ENCODE measurements at places on chromosomes 1 and 21.
A peak's percentile ranks its signal among the peaks of the same experiment; 100 is the strongest.

DNA sequence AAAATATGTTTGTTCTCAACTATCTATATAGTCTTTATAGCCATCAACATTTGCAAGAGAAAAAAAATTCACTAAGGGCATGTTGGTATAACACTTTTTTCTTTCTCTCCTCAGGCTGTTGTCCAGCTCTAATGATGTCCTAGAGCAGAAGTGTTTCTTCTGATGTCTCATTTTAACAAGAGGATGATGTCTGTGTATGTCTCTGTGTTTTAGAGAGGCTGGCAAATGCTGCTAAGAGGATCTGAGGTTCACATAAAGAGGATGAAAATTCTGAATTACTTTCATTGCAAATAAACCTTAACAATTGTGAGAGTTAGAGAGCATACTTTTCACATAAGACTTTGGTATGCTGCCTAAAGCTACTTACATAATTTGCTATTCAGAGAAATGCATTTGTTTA, 2.6 kb upstream of the BRINP3 start:
- DNase-seq, result no peak

- DNase-seq, result no peak
Observed at GRCh38 chr1:41803656-41804055, 115.1 kb downstream of the HIVEP3 start.

- DNase-seq, result no peak
Observed at GRCh38 chr1:213820362-213821149, 167.2 kb upstream of the PROX1 start.

- no peak for DNase-seq
Observed at GRCh38 chr1:24778141-24778540, 32.9 kb downstream of the CLIC4 start.

DNA sequence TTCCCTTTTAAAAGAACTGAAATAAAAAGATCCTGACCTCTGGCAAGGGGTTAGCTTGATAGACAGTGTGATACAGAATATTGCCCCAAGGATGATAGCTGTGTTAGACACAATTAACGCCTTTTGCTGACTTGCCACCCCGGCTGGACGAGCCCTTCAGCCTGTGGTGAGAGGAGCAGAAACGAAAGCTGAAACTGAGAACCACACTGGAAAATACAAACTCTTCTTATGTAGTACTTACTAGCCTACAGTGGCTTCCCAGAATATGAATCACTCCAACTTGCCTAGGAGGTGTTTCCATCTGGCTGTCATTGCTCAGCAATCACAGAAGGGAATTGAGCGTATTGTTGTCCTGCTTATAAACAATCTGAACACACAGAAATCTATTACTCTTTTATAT, 22.9 kb downstream of the SAMSN1 start:
- peak; percentile 33 for DNase-seq

DNA sequence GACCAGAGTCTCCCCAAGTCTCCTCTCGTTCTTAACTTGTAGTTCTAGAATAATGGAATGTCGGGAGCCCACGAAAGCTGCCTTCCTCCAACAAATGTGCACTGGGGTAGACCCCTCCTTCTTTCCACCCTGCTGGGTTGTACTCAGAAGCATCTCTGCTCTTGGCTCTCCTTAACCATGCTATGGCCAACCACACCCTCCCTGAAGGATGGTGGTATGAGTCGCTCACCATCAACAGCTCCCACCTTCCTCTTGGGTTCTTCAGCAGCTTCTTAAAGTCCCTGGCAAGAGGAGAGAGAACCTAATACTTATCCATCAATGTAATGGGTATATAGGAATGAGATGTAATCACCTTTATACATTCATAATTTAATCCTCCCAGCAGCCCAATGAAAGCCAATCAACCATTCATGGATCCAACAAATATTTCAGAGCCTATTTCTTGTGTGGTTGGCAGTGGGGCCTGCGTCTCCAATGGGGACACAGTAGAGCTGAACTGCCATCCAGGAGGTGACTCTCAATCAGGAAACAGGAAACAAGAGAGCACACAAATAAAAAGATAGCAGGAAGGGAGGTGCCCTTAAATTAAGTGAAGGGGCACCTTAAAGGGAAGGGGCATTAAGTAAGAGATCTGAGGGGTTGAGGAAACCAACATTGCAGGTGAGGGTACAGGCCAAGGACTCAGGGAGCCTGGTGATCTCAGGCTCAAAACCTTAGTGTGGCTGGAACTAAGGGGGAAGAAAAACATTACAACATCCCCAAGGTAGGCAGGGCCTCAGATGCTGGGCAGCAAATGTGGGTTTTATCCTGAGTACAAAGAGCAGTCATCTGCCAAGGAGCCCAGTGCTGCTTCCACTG, 64.4 kb upstream of the ETS2 start:
- no peak for DNase-seq

- no peak for DNase-seq
Observed at GRCh38 chr1:20223106-20223505, 36.8 kb upstream of the PLA2G2C start.

DNA sequence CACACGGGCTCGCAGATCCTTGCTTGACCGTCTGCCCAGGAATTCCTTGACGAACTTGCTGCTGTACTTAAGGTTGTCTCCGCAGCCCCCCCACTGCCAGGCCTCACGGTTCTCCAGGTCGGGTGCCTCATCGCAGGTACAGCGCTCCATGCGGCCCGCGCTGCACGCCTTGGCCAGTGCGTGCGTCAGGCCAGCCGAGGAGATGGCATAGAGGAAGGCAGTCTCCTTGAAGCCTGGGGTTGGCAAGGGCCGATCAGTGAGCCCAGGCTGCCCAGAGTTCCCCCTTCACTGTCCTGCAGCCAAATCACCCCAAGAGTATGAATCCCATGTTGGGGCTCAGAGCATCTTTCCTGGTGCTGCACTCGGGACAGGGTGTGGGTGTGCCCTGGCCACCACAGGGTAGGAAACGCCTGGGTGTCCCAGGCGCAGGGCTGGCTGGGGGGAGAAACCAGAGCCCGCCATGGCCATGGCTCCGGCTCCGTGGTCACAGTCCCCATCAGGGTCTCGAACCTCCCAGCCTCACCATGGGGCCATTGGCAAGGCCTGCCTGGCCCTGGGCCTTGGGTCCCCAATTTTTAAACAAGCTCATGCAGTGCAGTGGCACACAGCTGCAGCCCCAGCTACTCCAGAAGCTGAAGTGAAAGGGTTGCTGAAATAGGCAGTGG, 23.4 kb downstream of the WNT9A start:
- DNase-seq, result no peak

- DNase-seq, result no peak
Observed at GRCh38 chr21:14863745-14864210, 201.0 kb downstream of the NRIP1 start.

DNA sequence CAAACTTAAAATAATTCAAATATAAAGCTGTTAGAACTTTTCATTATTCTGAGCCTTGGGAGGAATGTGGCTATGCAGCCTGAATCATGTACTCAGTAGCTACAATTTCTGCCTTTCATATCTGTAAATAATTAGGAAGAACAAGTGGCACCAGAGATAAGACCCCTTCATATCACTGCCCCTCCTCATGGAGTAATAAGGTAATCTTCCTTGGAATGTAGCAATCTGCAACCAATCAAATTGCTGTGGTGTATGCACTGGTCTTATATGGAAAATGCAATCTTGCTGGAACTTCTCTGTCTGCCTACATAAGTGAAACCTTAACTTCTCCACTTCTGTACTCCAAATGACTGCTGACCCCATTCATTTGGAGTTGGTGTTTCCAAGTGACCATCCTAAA, 104.4 kb upstream of the VANGL1 start:
- DNase-seq, result no peak

- no peak for DNase-seq
Observed at GRCh38 chr21:46145159-46145839, 10.1 kb downstream of the FTCD start.

DNA sequence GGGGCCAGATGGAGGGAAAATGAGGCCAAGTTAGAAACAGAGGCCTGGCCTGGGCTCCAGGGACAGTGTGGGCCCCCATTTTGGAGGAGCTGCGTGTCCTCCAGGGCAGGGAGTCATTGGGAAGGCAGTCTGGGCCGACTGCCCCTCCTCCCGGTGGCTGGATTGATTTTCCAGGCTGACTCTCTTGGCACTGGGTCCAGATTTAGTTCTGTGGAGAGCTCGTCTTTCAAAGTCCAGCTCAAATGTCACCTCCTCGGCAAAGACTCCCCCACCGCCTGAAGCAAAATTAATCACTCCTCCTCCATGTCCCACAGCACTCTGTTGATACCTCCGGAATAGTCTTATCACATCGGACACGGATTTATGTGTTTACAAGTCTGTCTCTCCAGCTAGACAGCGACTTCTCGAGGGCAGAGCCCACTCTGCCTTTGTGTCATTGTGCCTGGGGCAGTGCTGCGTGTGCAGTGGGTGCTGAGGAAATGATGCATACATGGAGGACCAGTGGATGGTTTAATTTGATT, 175.1 kb downstream of the CAMTA1 start:
- no peak for DNase-seq

DNA sequence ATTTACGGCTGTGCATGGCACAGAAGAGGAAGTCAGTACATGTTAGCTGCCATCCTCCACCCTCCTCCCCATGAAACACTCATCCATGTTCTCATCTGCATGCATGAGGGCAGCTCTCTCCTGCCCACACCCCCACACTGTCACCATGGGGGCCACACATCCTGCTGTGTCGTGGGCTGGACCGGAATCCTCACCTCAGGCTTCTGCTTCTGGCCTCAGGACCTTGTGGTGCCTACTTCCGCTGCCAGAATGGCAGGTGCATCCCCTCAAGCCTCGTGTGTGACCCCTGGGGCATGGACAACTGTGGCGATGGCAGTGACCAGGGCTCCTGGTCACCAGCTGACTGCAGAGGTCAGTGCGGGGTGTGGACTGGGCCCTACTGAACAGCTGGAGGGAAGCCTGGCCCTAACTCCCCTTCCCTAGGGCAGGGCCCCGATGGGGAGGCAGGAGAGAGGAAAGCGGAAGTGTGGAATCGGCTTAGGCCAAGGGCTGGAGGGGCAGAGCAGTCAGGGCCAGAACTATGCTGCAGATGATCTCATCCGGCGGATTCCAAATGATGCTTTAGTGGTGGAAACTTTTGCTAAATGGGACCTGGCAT, 3.8 kb downstream of the LDLRAD2 start:
- DNase-seq, result no peak

GRCh38 chr1:32223683-32224082, 1.5 kb downstream of the EIF3I start:
- no peak for DNase-seq

DNA sequence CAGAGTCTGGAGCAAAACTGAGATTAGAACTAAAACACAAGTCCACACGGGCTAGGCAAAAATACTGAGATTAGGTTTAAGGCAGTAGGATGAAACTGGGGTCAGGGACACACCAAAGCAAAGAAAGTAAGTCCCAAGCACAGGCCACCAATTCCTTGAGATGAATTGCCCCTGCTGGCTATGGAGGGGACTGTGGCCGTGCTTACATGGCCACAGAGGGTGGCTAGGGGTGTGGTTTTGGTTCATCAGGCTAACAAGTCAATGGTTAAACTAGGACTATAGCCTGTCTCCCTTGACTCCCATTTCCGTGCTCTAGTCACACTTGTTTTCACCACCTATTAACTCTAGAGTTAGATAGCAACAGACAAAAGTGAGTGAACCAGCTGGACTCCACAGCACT, 394.8 kb downstream of the PBX1 start:
- DNase-seq, result no peak

GRCh38 chr1:1889090-1889750, 1.7 kb downstream of the GNB1 start:
- no peak for DNase-seq

GRCh38 chr1:204451352-204452124, 39.9 kb upstream of the PPP1R15B start:
- no peak for DNase-seq

- DNase-seq, result no peak
Observed at GRCh38 chr1:85616364-85616705, 35.8 kb downstream of the CCN1 start.

- DNase-seq, result no peak
Observed at GRCh38 chr1:28885977-28886730, 28.2 kb upstream of the EPB41 start.

DNA sequence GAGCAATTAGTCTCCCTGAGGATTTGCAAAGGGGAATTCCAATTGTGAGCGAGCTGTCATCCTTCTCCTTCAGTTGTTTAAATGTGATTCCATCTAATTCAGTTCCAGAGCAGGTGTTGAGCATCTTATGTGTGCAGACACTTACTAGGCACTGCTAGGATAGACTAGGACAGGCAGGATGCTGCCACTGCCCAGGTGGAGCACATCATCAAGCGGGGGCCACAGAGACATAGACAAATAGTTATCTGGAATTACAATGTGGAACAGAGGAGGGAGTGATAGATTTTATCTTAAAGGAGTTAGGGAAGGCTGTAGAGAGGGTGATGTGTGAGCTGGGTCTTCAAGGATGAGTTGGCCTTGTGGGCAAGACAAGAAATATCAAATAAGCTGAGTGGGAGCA, 55.9 kb downstream of the CDC7 start:
- DNase-seq, result no peak

DNA sequence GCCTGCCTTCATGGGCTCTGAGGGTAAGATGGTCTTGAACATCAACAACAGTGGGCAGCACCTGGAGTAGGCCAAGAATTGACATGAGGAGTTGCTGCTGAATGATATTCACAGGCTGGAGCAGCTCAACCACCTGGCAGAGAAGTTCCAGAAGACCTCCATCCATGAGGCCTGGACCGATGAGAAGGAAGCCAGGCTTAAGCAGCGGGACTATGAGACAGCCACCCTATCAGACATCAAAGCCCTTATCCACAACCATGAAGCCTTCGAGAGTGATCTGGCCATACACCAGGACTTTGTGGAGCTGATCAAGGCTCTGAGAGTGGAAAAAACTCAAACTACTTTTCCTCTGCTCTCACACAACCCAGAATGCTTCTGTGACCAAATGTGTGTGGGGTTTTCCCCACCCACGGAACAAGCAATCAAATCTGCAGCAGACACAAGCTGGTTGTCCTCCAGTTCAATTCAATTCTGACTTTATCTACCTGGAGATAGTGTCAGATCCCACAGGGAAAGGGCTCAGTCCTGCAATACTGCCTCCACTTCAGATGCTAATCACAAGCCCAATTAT, 12.1 kb upstream of the EPHA10 start:
- no peak for DNase-seq

- no peak for DNase-seq
Observed at GRCh38 chr21:34065027-34065426, 8.4 kb upstream of the MRPS6 start.

DNA sequence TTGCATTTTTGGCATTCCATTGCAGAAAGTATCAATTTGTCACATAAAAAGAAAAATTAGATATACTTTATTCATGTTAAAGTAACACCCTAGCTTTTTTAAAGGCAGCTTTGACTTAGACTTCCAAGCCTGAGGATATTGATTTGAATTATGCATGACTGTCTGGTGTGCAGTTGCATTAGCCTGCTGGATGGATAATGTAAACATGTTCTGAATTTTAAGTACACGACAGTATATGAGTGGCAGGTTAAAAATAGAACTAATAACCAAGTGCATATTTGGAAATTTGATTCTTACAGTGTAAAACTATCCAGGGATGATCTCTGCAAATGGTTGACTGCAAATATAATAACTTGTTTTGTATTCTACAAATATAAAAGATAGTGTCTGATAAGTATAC, 124.0 kb downstream of the SYT14 start:
- DNase-seq, result no peak
